ENCODE measurements at places on chromosomes 4 and X.
A peak's percentile ranks its signal among the peaks of the same experiment; 100 is the strongest.

DNA sequence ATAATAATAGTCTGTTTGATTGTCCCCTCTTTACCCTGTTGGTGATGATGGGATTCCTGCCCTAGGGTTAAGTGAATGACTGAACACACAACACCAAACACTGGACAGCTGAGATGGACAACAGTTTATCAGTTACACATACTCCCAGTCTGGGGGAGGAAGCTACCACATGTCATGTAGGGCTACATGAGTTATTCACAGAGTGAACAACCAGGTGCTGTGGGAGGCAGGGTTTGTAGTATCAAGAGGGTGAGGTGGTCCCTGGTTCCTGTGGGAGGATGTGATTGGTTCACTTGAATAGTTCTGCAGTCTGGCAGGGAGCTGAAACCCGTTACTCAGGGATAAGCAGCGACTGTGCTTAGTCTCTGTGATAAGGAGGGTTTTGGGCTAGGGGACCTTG lies 88.8 kb upstream of the AP1S2 start:
- no peak for DNase-seq

GRCh38 chrX:103107836-103108235 lies 14.9 kb upstream of the NXF3 start:
- DNase-seq: no peak

GRCh38 chr4:165663411-165663810 lies 209.6 kb upstream of the TLL1 start:
- no peak for DNase-seq

- DNase-seq: no peak
These were observed 69.3 kb downstream of the EGF start for GRCh38 chr4:109981936-109982335.

GRCh38 chr4:156962528-156962974 lies 9.0 kb downstream of the PDGFC start:
- no peak for DNase-seq

- DNase-seq: peak; percentile 70
These were observed at the start of gene SHISA3 for GRCh38 chr4:42396752-42397634. Gene SHISA3 (plus strand): TSS chr4:42397488. CDS start chr4:42398057, 569 bp downstream.

DNA sequence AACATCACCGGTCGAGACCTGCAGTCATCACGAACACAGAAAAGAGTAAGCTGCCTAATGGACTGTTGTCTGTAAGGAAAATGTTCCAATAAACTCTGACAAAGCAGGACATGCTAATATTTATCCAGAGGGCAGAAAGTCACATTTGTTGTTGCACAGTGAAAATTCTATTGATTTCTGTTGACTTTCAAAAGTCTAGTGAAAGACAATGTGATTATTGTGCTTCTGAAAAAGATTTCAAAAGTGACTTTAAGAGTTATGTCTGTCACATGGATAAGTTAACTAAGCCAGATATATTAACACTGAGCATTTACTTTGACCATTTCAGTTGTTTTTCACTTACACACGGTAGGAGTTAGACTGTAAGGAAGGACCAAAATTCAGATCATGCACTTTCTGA lies 9.3 kb upstream of the RFC1 start:
- DNase-seq: no peak

DNA sequence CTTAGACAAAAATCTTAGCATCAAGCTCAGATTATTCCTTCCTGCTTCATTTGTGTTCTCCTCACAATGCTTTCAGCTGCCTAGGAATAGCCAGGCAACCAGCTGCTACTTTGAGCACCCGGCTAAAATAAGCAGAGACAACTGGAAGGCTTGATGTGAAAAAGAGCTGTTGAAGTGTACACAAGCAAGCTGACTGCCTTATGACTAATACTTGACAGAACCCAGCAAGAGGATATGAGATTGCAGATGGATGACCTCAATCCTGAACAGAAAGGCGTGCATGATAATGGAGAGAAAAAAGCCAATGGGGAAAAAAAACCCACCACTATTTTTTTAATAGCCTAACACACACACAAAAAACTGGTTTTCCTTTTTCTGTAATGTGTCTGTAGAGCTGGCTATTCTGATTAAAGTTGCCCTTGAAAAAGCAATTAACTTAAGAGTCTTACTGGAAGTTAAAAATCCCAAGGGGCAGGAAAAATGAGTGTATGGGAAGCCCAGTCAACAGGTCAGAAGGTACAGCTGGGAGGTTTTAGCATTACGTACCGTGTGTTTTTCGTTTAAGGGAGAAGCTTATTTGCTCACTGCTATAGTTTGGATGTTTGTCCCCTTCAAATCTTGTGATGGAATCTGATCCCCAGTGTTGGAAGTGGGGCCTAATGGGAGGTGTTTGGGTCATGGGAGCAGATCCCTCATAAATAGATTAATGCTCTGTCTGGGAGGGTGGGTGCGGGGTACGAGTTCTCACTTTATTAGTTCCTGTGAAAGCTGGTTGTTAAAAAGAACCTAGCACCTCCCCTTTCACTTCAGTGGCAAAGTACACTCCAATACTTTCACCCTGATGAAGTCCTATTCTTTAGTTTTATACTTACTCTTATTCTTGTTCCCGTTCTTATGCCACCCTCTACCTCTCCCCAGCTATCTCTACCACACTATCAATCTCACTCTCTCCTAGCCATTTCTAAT lies 37.1 kb upstream of the HERC6 start:
- DNase-seq: no peak

DNA sequence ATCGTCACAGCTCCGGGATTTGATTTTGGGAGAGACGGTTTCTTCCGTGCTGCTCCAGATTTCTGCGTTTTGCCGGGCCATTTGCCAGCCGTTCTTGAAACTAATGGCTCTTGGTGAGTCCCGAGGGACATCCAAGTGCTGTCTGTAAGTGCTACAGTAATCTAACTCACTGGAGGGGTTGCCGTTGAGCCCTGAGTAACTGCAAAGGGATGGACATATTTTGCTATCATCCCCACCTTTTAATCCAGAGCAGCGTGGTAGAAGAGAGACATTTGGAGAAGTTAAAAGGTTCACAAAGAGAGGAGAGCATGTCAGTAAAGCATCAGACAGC lies 88.9 kb upstream of the PDLIM3 start:
- DNase-seq: peak; percentile 47

DNA sequence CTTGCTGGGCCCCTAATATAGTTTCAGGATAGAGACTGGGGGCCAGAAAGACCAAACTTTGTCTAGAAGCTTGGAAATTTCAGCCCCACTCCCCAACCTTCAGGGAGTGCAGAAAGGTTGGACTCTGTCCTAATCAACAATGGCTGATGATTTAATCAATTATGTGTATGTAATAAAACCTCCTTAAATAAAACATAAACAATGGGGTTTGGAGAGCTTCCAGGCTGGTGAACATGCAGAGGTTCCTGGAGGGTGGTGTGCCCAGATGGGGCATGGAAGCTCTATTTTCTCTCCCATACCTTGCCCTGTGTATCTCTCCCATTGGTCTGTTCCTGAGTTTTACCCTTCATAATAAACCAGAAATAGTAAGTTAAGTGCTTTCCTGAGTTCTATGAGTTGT lies 174.2 kb downstream of the GC start:
- no peak for DNase-seq

DNA sequence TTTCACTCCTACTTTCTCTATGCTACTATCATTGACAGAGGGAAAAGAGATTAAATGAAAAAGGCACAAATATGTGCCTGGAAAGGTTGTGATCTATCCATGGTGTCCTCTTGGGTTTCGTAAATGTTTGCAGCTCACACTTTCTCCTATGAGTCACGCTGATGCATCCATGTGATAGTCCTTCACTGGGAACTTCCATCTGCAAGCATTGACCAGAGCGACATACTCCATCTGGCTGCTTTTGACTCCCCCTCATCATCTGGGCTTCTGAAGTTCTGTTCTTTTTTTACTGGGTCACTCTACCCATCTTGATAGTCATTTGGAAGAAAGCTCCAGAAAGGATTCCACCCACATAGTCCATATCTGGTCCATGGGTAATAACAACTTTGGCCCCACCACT lies 84.7 kb upstream of the NDST3 start:
- DNase-seq: no peak

DNA sequence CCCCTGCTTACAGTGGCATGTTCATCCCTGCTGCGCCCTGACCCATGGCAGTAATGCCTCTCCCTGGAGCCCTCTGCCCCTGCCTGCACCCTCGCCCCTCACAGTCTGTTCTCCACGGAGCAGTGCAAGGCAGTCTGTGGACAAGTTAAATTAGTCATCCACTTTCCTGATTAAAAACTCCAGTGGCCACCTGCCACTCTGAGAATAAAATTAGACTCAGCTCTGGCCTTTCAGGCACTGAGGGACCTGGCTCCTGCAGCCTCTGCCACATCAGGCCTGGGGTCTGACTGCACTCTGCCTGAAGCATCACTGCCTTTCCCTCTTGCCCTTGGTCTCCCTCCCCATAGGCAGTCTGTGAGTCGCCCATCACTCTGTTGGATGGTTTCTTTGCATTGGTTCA lies 53.6 kb downstream of the GRK4 start:
- DNase-seq: no peak

DNA sequence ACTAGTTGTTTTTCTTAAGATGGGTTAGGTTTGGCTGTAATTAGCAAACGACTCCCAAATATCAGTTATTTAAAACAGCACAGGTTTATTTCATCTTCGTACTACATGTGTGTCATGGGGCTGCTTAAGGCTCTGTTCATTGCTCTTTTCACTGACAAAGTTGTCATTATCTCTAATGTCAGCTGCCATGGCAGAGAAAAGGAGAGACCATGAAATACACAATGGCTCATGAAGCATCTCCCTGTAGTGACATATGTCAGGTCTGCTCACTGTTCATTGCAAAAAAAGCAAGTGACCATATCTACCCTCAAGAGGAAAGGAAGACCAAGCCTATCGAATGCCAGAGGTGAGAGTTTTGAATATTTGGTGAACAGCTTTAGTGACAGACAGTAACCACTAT lies 52.2 kb upstream of the PCDH7 start:
- no peak for DNase-seq

GRCh38 chrX:16187024-16187760 lies 19.9 kb downstream of the MAGEB17 start:
- no peak for DNase-seq

DNA sequence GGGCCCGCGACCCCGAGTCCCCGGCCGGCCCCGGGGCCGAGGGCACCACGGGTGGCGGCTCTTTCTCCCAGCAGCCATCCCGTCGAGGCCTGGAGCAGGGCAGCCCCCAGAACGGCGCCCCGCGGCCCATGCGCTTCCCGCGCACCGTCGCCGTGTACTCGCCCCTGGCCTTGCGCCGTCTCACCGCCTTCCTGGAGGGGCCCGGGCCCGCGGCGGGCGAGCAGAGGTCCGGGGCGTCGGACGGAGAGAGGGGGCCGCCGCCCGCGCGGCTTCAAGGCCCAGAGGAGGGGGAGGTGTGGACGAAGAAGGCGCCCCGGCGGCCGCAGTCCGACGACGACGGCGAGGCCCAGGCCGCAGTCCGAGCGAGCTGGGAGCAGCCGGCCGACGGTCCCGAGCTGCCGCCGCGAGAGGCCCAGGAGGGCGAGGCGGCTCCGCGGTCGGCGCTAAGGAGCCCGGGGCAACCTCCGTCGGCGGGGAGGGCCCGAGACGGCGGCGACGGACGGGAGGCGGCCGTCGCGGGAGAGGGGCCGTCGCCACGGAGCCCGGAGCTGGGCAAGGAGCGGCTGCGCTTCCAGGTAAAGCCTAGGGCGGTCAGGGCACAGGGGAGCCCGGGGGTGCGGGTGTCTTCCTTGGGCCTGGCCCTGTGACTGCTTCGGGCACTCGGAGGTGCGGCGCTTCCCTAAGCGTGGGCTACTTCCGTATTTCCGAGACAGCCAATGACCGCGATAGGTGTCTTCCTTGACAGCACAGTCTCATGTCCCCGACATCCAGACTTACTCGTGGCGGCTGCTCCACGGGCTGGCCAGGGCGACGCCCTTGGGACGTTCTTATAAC lies 845 bp downstream of the ZAR1 start:
- no peak for DNase-seq

DNA sequence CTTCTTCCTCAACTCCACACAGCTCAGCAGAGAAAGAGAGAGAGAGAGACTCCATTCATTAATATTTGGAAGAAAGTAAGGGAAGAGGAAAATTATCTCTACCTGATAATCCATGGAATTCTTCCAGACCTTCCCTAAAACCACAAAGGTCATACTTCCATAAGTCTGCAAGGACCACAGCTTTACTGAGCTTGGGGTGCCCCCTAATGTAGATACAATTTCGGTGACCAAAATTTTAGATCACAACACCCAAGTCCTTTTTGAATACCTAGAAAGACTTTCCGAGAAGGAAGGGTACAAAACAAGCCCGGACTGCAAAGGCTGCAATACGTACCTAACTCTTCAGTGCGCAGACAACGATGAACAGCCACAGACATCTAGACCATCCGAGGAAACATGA lies 523.9 kb downstream of the GLUD2 start:
- DNase-seq: no peak

DNA sequence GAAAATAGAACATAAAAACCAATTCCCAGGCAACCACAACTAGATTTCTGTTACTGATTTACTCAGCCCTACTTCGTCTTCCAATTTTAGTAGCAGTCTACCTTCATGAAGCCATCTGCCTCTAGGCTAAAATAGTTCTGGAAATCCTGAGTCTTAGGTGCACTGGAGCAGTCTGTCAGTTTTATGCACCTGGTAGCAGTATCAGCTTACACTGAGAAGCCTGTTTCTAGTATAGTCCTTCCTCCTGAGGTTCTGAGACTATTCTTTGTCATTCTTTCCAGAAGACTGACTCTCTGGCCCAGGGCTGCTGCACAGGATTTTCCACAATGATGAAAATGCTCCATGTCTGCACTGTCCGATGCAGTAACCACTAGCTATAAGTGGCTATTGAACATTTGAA lies 16.9 kb upstream of the HPRT1 start:
- no peak for DNase-seq

- DNase-seq: peak; percentile 40
These were observed 631.6 kb downstream of the SPRY1 start for GRCh38 chr4:124028182-124028581.

GRCh38 chr4:118869808-118870342 lies 18.8 kb upstream of the SYNPO2 start:
- DNase-seq: no peak

- no peak for DNase-seq
These were observed 211.5 kb downstream of the FRAS1 start for GRCh38 chr4:78268597-78268996.

DNA sequence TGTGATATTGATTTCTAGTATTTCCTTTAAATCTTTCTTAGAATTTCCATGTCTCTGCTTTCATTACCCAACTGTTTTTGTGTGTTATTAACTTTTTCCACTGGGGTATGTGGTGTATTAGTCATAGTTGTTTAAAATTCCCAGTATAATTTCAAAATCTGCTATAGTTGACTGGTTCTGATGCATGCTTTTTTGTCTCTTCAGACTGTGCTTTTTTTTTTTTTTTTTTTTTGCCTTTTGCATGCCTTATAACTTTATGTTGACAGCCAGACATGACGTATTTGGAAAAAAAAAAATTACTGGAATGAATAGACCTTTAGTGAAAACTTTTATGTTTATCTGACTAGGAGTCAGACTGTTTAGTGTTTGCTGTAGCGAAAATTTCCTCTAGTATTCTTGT lies 580.4 kb downstream of the ANKRD50 start:
- no peak for DNase-seq

- no peak for DNase-seq
These were observed 106.1 kb downstream of the CHM start for GRCh38 chrX:85941275-85941674.
